A549 (cell line): ENCODE measurements at places on chromosomes 4 and X. TPM values are rescaled to one million over a fixed set of nuclear protein-coding genes. Genes with fewer than 3 reads are reported as not detected.

S100P gene
- 11.4 to 20.9 TPM (median 16.0 TPM) in 3 replicates for polyA plus RNA-seq

GPRASP1 gene
- polyA plus RNA-seq, result 0.47 to 0.63 TPM (median 0.50 TPM) in 3 replicates

TASL gene
- not detected in 3 replicates for polyA plus RNA-seq

PFKFB1 gene
- polyA plus RNA-seq, result 0.04 to 0.13 TPM (median 0.11 TPM) in 3 replicates

PCDH19 gene
- 0.01 TPM in 3 replicates for polyA plus RNA-seq
